DMS53 (cell line): ENCODE measurements at places on chromosomes 2 and 18.

- DNase-seq, result no peak
These were observed 183.1 kb downstream of the MYCN start for GRCh38 chr2:16123421-16123820.

GRCh38 chr18:51448949-51449348 lies 251.5 kb upstream of the MEX3C start:
- no peak for DNase-seq

DNA sequence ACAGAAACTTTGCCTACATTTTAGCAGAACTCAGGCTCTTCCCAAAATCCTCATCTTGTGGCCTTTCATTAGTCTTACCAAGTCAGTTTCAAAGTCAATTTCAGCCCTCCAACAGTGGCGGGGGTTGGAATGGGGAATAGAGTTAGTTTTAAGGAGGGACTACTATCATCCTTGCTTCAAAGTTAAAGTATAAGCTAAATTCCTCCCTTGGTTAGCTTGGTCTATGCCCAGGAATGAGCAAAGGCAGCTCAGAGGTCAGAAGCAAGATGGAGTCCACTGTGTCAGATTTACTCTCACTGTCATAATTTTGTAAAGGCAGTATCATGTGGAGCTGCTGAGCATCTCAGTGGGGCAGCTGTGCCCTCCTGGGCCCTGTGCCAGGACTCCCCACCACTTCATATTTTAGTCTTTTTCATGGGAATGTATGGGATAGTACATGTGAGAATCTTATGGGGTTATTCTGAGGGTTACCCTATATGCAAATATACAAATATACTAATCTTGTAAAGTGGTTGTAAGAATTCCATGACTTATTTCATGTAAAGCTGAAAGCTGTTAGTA lies 145.2 kb upstream of the MMADHC start:
- no peak for DNase-seq

DNA sequence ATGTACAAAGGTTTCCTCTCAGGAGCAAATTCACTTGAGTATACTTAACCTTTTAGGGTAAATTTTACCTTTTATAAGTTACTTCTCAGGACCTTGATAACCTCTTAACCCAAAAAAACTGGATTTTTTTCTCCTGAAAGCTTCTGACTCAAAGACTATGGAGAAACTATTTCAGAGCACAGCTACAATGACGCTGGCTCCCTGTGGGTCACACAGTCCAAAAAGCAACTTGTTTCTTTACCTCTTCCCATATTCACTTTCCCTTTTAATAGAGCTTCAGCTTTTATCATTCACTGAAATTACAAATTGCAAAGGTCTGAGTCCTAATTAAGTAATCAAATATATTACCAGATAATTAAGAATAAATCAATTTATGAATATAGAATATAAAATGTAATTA lies 32.4 kb downstream of the GTF3C3 start:
- DNase-seq, result no peak

GRCh38 chr2:3377279-3377611 lies 373 bp downstream of the EIPR1 start:
- DNase-seq, result peak; percentile 57

DNA sequence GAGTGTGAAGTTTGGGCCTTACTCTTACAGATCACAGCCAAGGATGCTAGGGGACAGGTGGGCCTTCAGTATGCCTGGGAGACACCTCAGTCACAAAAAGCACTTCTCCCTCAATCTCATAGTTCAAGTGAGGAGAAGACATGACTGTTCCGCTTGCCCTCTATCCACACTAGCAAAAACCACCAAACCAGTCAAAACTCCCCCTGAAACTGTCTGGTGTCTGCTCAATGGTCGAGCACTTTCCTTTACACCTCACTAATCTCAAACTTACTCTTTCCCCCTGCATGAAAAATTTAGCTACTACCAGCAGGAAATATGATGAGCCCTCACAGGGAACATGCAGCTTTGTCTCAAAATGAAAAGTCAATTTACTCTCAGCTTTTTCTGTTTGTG lies 232.2 kb downstream of the TRIB2 start:
- no peak for DNase-seq

- no peak for DNase-seq
These were observed 12.3 kb upstream of the TTR start for GRCh38 chr18:31579375-31579774.
